ENCODE measurements at places on chromosomes 5 and 9.

GRCh38 chr5:113311301-113311700, 123.5 kb downstream of the TSSK1B start:
- no peak for DNase-seq

- DNase-seq: no peak
These were observed 115.1 kb upstream of the SHB start for GRCh38 chr9:38183994-38184568.

GRCh38 chr5:40198736-40199135, 481.0 kb upstream of the PTGER4 start:
- no peak for DNase-seq

DNA sequence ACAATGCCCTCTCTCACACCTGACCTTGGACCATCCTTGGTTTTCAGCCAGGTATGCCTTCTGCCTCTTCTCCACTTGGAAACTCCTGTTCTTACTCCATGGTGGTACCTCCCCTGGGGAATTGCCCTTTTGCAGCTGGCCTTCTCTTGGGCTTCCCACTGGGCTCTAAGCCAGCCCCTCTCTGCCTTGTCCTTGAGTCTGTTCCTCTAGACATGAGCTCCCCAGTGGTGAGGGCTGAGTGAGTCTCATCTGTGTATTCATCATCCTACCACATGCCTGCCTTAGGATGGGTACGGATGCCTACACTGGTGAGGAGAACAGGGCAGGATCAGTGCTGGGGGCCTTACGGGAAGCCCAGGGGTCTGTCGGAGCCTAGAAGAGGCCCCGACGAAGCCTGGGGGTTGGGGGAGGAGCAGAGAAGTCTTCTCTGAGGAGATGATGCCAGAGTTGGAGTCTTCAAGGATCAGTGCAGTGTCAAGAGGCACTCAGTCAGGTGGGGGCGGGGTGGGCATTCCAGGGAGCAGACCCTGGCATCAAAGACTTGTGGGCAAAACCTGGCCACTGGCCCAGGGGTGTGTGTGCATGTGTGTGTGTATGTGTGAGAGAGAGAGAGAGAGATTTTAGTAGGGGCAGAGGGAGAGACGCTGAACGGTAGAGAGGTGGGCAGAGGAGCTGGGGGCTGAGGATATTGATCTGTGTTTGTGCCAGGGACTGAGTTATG, 5.2 kb upstream of the CRB2 start:
- no peak for DNase-seq

DNA sequence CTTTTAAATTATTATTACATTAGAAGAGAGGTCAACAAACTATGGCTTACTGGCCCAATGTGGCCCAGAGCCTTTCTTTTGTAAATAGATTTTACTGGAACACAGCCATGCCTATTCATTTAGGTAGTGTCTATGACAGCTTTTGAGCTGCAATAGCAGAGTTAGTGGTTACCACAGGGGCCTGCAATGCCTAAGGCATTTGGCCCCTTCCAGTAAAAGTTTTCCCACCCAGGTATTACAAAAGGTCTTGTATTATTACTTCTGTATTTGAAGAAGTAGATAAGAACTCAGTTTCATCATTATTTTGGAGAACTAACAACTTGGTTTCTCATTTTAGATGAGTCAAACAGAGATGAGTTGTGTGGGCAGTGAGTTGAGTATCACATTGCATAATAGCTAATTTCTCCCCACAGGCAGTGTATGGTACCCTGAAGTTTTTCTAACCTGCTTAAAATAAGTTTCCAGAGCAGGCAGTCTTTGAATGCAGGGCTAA, 9.5 kb downstream of the MTRR start:
- no peak for DNase-seq

DNA sequence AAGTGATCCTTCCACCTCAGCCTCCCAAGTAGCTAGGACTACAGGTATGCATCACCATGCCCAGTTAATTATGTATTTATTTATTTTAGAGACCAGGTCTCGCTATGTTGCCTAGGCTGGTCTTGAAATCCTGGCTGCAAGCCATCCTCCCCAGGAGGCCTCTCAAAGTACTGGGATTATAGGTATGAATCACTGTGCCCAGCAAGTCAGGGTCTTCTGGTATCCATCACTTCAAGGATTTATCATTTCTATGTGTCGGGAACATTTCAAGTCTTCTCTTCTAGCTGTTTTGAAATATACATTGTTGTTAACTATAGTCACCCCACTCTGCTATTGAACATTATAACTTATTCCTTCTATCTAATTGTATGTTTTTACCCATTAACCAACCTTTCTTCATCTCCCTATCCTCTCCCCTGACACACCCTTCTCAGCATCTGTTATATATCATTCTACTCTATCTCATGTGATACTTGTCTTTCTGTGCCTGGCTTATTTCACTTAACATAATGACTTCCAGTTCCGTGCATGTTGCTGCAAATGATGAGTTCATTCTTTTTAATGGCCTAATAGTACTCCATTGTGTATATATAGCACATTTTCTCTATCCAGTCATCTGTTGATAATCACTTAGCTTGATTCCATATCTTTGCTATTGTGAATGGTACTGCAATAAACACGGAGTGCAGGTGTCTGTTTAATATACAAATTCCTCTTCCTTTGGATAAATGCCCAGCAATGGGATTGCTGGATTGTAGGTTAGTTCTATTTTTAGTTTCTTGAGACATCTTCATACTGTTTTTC, 26.4 kb downstream of the UTP15 start:
- DNase-seq: no peak

DNA sequence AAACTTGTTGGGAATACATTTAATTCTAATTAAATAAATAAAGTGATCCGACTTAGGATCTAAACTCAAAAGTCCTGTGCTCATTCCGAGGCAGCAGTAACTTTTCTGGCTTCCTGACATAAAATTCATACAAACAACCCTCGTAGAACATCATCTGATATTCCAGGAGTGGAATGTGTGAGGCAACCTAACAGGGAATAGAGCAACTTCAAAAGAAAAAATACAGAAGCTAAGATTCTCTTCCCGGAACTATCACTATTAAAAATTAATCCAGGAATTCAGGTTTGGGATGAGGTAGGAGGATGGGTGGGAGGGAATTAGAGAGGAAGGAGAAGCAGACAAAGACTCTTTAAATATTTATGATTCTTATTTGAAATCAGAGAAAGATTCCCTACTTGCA, 32.9 kb upstream of the TRIO start:
- no peak for DNase-seq

GRCh38 chr5:133412661-133413060, 199.7 kb downstream of the FSTL4 start:
- DNase-seq: no peak

Data from activated CD8-positive, alpha-beta memory T cell treated with anti-CD3 and anti-CD28 coated beads for 24 hours (primary cell).